ENCODE measurements at places on chromosomes 11 and 22. TPM values are rescaled to one million over a fixed set of nuclear protein-coding genes. Genes with fewer than 3 reads are reported as not detected.

Gene UBQLNL
- total RNA-seq: 0.41 TPM

Gene USH1C
- total RNA-seq: 0.72 TPM

Gene RASL10A
- 0.27 TPM for total RNA-seq

Gene BTBD18
- not detected for total RNA-seq
